Cortex of kidney (tissue), 1 donor: ENCODE measurements at places on chromosomes 5 and 9.

- no peak for DNase-seq
These were observed 4.8 kb downstream of the FAM151B start for GRCh38 chr5:80492741-80493140.

- DNase-seq: no peak
These were observed 1.5 kb downstream of the SHROOM1 start for GRCh38 chr5:132828846-132829494.

GRCh38 chr5:135488727-135489465 is 36.7 kb upstream of the TIFAB start:
- no peak for DNase-seq

- no peak for DNase-seq
These were observed 804.9 kb upstream of the SEMA6A start for GRCh38 chr5:117379521-117379920.

DNA sequence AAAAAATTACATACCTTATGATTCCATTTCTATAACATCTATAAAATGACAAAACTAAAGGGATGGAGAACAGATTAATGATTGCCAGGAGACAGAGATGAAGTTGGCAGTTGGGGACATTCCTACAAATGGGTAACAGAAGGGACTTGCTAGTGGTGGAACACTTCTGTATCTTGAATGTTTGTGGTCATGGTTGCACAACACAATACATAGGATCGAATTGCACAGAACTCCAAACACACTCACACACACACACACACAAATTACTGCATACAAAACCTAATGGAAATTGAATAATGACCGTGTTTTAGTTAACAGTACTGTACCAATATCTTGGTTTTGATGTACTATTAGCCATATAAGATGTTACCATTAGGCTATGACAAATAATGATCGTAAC is 330.7 kb upstream of the POU5F2 start:
- DNase-seq: no peak

DNA sequence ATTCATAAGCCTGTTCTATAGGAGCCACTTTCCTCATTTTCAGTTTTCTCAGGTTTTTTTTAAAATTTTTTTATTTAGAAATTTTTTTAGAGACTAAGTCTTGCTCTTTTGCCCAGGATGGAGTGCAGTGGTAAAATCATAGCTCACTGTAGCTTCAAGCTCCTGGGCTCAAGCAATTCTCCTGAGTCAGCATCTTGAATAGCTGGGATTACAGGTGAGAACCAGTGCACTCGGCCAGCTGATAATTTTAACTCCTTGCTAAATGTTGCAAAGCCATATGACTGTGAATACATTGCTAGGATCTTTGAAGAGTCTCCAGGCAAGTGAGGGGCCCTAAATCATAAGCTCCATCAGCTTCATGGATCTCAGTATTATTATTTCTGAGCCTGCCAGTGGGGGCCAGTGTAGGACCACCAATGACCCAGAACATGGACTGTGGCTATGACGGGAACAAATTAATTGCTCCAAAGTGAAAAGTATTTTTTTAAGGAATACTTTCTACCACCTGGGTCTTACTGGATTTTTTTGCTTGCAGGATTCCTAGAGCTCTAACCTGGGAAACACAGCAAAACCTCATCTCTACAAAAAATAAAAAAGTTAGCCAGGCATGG is 5.7 kb upstream of the GAPVD1 start:
- DNase-seq: no peak

DNA sequence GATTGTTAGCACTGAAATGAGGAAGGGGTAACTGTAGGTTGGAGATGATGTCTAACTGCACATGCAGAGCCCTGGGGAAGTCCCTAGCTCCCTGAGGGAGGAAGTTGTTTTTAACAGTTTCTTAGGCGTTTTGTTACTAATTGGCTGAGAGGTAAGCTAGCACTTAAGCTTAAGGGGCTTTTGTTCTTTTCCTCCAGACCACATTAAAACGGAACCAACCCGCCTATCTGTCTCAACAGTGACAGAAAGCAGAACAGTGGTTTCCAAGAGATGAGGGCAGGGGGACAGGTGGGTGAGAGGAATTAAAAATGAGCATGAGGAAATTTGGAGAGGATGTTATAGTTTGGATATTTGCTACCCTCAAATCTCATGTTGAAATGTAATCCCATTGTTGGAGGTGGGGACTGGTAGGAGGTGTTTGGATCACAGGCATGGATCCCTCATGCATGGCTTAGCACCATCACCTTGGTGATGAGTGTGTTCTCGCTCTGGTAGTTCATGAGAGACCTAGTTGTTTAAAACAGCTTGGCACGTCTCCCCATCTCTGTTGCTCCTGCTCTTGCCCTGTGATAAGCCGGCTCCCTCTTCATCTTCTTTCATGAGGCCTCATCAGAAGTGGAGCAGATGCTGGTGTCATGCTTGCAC is 38.9 kb downstream of the LYRM7 start:
- DNase-seq: no peak
